ENCODE measurements at places on chromosomes 13 and 19. TPM values are rescaled to one million over a fixed set of nuclear protein-coding genes. Genes with fewer than 3 reads are reported as not detected.

Gene ZNF541
- total RNA-seq: not detected

Gene TBC1D4
- total RNA-seq: 15.8 TPM

GRCh38 chr13:21849323-21849722, 178.4 kb downstream of the FGF9 start:
- H3K4me1 ChIP-seq: no peaks in the 10 kb centered on the region
- peak; percentile 45 for DNase-seq
- H3K27me3 ChIP-seq: no peaks in the 10 kb centered on the region
- H3K27ac ChIP-seq: no peak overlapping the region

Gene CGB5
- not detected for total RNA-seq

DNA sequence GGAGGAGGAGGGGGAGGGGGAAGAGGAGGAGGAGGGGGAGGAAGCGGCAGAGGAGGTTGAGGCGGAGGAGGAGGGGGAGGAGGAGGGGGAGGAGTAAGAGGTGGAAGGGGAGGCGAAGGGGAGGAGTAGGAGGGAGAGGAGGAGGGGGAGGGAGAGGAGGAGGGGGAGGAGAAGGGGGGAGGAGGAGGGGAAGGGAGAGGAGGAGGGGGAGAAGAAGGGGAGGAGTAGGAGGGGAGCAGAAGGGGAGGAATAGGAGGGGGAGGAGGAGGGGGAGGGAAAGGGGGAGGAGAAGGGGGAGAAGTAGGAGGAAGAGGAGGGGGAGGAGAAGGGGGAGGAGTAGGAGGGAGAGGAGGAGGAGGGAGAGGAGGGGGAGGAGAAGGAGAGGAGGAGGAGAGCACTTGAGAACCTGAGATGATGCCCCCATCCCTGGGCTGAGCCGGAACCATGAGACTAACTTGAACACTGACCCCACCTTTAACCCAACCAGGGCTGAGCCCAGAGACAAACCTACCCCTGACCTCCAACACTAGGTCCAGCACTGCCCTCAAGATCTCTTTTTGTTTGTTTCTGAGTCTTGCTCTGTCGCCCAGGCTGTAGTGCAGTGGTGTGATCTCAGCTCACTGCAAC, 12.6 kb downstream of the ABCA7 start:
- no peaks in the 10 kb centered on the region for H3K36me3 ChIP-seq
- no peaks in the 10 kb centered on the region for H3K4me1 ChIP-seq
- DNase-seq: no peak
- no peak overlapping the region for H3K27ac ChIP-seq

DNA sequence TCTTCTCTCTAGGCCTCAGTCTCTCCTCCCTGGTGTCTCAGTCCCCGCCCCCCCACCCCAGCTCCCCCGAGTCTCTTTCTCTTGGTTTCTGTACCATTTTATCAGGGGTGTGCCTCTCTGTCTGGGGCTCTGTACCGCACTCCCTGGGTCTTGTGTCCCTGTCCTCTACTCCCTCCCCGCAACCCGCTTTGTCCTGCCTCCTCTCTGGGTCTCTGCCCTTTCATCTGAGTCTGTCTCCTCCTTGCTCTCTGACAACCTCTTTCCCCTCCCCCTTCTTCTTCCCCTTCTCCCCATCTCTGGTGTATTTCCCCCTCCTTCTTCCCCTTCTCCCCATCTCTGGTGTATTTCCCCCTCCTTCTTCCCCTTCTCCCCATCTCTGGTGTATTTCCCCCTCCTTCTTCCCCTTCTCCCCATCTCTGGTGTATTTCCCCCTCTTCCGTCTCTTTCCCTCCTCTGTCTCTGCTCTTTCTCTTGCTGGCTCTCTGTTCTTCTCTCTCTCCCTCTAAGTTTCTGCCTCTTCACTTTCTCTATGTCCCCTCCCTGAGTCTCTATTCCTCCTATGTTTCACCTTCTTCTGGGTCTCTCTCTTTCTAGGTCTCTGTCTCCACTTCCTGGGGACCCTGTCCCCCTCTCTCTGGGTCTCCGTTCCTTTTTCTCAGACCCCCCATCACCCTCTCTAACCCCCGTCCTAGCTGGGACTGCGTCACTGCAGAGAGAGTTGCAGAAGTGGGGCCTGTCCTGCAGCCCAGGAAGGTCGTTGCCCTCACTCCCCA, 2.2 kb upstream of the KCNC3 start:
- no peaks in the 10 kb centered on the region for H3K36me3 ChIP-seq
- H3K27me3 ChIP-seq: peaks cover 22% of the 10 kb centered on the region
- no peak overlapping the region for H3K27ac ChIP-seq
- peak overlapping the region; percentile 62 for H3K4me3 ChIP-seq

- no peaks in the 10 kb centered on the region for H3K27me3 ChIP-seq
- H3K36me3 ChIP-seq: no peaks in the 10 kb centered on the region
Measured at GRCh38 chr19:28956421-28956820, 256.5 kb downstream of the UQCRFS1 start.

DNA sequence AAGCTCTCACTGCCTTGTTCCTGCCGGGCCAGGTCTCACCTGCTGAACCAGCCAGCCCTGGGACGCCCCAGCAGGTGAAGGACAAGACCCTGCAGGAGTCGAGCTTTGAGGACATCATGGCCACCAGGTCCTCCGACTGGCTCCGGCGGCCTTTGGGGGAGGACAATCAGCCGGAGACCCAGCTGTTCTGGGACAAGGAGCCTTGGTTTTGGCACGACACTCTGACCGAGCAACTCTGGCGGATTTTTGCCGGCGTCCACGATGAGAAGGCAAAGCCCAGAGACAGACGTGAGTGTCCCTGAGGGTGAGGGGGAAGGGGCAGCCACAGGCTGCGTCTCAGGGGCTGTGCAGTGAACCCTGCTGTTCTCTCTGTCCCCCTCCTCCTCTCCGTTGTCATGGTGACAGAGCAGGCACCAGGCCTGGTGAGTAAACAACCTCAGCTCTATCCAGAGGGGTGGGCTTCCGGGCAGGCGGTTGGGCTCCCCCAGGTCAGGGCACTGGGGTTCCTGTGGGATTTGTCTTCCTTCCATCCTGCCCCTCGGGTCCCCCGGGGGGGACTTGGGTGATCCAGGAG, 9.7 kb downstream of the TLE6 start:
- H3K4me1 ChIP-seq: peaks cover 26% of the 10 kb centered on the region
- H3K27ac ChIP-seq: no peak overlapping the region
- peak overlapping the region; percentile 31 for H3K4me3 ChIP-seq
- no peaks in the 10 kb centered on the region for H3K36me3 ChIP-seq
- peak; percentile 89 for DNase-seq
- H3K27me3 ChIP-seq: peaks cover 45% of the 10 kb centered on the region

- H3K27me3 ChIP-seq: no peaks in the 10 kb centered on the region
- H3K27ac ChIP-seq: no peak overlapping the region
- no peak overlapping the region for H3K4me3 ChIP-seq
- DNase-seq: no peak
- peaks cover 38% of the 10 kb centered on the region for H3K4me1 ChIP-seq
Measured at GRCh38 chr13:95155504-95155903, 145.7 kb downstream of the ABCC4 start.

DNA sequence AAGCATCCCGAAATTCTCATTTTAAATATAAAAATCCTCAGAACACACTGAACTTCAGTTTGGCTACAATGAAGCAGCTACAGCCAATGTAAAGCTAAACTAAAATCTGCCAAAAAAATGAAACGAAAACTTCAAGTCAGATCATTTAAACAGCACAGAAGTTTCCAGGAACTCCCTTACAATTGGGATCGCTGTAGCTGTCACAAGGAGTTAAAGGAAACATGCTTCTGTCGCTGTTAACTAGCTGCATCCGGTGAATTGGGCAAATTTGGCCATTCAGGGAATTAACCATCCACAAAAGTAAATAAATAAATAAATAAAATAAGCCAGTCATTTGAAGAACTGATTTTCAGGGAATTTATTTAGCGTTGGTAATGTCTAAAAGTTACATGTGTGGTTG, 77.0 kb upstream of the PEG3 start:
- H3K36me3 ChIP-seq: no peaks in the 10 kb centered on the region
- no peaks in the 10 kb centered on the region for H3K27me3 ChIP-seq
- H3K4me1 ChIP-seq: no peaks in the 10 kb centered on the region
- DNase-seq: no peak
- H3K27ac ChIP-seq: no peak overlapping the region

Measured in neural progenitor cell (in vitro differentiated cells).